CD4-positive, alpha-beta T cell treated with Interleukin-15 for 4 hours (primary cell): ENCODE measurements at places on chromosomes 7 and 10.

GRCh38 chr7:146175716-146176115, 59.1 kb downstream of the CNTNAP2 start:
- no peak for DNase-seq

GRCh38 chr10:48461623-48462481, 143.0 kb downstream of the ARHGAP22 start:
- DNase-seq: no peak

DNA sequence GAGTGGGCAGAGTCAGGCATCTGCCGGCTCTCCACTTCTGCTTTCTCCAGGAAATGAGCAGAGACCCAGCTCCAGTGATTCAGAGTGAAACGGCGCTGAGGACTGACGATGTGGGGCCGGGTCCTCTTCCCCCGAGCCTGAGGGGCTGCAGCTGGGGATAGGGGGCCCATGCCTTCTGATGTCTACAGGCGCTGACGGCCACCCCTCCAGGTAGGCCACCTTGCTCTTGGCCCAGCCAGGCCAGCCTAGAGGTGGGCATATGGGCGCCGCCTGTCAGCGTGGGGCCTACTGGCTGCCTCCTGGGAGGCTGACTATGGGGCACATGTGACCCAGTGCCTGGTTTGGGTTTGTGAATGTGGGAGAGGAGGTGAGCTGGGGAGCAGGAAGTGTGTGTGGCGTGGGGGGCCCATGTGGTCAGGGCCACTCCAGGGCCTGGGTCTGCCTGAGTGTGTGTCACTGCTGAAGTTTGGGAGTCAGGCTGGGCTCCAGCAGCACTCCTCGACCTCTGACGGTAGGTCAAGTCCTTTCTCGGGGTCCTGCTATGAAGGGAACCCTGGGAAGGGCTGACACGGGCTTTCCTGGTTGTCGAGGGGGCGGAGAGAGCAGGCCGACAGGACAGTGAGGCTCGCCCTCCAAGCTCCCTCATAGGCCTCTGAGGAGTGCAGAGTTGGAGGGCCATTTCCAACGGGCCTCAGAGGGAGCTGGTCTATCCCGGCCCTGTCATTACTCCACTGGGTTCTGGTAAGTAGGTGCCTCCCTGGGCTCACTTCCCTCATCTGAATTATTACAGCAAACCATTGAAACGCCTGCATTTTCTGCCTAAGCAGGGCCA, at the start of gene WDFY4:
Gene WDFY4 (plus strand): TSS at position 82 of the 832 bp plus-strand sequence. CDS start 24,860 bp downstream, outside the sequence.
- no peak for DNase-seq

- DNase-seq: no peak
Observed at GRCh38 chr7:127850195-127850594, 181.0 kb downstream of the LRRC4 start.

DNA sequence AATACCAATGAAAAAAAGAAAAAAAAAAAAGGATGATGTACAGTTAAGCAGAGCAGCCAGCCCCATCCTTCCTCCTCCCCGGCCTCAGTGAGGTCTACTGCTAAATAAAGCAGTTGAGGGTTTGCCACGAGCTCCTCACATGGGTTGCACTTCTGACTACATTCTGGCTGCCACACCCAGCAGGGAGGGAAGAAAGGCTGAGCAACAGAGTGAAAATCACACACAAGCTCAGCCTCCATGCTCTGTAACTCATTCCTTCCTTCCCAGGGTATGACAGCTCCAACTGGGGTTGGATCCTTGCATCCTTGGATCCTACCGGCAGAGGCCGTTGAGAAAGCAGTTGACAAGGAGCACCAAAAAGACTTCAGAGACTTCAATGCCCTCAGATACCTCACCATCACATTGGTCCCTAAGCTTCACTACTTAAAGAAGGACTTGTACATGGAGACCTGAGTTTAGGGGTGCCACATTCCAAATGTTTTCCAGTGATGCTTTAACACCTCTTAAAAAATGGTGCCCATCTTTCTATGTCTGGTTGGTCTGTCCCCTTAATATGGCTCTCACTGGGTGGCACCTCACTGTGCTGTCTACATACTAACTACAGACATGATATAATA, 52.9 kb upstream of the PIK3CG start:
- peak; percentile 8 for DNase-seq

DNA sequence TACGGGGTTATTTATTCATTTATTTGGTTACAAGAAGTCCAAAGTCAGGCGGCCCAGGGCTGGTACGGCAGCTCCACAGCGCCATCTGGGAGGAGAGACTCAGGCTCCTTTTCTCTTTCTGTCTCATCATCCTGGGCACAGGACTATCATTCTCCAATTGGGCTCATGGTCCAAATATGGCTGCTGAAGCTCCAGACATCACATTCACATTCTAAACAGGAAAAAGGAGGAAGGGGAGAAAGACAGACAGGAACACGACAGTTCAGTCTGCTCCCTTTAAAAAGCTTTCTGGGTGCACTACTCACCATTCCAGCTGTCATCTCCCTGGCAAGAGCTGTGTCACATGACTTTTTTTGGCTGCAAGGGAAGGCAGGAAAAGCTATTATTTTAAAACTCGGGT, 74.4 kb upstream of the PDZD8 start:
- DNase-seq: no peak
